Activated CD4-positive, CD25-positive, alpha-beta regulatory T cell treated with anti-CD3 and anti-CD28 coated beads, Interleukin-2, amount 50 U/mL, for 72 hours (primary cell): ENCODE measurements at places on chromosomes 16 and 17.
A peak's percentile ranks its signal among the peaks of the same experiment; 100 is the strongest.

GRCh38 chr16:24975428-24975889 lies 39.7 kb downstream of the ARHGAP17 start:
- DNase-seq: no peak

- no peak for DNase-seq
Measured at GRCh38 chr16:67641779-67642708, 2.9 kb upstream of the CARMIL2 start.

- peak; percentile 88 for DNase-seq
Measured at GRCh38 chr17:64145751-64146417, 15.9 kb upstream of the ERN1 start.

DNA sequence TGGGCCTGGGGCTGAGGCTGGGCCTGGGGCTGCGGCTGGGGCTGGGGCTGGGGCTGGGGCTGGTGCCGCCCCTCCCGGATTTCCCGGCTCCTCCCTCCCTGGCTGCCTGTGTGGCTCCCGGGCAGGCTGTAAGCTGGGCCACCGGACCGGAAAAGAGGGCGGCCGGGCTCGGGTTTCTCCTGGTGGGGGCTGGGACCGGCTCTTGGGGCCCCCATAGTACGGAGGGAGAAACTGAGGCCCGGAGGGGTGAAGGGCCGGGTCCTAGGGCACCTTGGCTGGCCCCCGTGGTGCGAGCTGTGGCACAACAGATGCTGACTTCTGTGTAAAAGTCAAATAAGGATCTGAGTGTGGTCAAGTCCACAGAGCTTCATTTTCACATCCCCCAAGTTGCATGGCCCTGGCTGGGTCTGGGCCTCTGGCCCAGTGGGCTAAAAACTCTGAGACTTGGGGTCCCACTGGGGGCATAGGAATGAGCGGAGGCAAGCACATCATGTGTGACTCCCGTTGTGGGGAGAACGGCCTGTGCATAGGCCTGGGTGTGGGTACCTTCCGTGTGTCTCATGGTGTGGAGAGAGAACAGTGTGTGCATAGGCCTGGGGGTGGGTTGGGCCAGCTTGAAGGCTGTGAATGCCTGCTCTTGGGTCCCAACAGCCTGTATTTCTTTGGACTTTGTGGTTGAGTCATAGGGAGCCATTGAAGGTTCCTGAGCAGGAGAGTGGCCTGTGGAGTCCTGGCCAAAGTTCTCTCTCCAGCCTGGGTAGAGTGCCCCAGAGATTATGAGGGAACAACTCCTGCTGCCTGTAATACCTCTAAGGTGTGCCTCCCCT lies 123.9 kb upstream of the CIBAR2 start:
- DNase-seq: no peak

DNA sequence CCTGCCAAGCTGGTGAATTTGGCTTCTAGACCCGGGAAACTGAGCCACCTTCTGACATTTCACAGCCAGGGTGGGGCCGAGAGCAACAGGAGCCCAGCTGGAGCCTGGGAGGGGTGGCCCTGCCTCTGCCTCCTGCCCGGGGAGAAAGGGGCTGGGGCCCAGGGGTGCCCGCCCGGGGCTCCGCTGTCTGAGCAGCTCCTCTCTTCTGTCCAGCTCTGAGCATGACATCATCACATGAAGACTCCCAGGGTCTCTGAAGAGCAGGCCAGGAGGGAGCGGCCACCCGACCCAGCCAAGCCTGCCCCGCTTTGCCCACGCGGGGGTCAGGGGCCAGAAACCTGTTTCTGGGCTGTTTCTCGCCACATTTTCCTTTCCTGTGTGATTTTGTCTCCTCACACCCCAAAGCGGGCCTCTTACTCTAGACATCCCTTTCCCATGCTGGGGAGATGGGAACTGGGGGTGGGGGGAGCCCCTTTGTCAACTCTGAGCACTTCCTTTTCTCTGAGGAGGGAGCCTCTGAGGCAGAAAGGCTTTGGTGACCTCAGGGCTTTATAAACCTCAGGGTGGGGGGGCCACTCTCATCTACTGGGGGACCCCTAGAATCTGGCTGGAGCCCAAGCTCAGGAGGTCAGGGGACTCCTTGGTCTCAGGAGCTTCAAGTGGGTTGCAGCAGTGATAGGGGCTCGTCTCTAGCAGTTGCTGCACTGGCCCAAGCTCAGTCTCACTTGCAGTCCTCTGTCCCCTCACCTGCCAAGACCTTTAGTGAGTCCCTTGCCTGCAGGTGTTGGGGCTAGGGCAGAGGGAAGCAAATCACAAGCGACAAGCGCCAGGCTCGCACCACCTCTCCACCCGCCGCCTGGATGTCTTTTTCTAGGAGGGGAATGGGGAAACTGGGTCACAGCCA lies 7.6 kb downstream of the UBALD2 start:
- no peak for DNase-seq

DNA sequence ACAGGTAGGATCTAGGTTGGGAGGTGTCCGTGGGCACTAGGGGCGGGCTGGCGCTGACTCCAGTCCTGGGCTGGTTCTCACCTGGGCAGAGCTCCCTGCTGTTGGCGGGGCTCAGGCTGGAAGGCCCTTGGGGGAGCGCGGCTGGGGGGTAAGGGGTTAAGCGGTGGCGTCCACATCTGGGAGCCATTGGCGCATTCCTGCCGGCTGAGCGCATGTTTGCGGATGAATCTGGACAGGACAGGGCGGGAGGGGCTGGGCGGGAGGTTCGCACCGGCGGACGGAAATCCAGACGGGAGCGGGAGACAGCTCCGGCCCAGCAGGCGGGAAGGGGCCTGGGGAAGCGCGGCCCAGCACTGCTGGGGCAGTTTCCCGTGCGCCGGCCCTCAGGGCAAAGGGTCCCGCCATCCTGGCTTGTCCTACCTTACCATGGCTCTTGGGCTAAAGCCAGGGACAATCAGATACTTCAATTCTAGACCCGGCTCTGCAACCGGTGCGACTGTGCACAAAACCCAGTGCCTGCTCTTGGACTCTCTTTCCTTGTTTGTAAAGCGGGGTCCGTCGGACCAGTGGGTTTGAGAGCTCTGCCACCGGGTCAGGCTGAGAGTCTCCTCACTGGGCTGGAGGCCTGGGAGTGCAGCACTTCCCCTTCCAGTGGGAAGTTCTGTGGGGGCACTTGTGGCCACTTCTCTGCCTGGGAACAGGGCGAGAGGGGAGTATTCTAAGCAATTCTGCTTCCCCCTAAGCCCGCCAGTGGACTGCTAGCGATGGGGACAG lies 7.8 kb downstream of the RARA start:
- no peak for DNase-seq

- DNase-seq: no peak
Measured at GRCh38 chr17:9533441-9533840, 42.2 kb downstream of the STX8 start.

DNA sequence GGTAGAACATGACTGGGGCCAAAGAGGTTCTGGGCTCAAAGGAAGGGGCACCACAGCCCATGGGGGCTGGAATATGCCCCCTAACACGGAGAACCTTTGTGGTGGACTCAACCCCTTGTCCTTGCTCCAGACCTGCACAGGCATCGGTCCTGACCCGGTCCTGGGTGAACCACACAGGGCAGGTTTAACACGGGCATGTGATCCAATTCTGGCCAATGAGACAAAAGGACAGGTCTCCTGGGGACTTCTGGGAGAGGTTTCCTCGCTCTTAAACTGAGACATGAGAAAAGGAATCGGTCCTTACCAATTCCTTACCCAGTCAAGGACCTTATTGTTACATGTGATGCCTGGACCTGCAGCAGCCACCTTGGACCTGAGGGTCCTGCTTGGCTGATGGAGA lies 3.7 kb downstream of the DOC2B start:
- no peak for DNase-seq

DNA sequence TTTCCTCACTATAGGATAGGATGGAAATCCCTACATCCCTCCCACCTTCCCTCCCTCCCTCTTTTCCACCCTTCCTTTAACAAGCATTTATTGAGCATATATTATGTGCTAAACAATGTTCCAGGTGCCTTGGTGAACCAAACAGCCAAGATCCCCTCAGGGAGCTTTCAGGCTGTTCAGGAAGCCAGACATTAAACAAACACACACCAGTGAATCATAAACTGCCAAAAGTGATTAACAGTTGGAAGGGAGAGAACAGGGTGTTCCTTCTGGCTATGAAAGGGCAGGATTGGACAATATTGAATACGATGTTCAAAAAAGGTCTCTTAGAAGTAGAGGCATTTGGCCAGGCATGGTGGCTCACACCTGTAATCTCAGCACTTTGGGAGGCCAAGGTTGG lies 22.8 kb upstream of the CNEP1R1 start:
- DNase-seq: no peak

- DNase-seq: no peak
Measured at GRCh38 chr17:33373273-33373672, 80.2 kb upstream of the ASIC2 start.

DNA sequence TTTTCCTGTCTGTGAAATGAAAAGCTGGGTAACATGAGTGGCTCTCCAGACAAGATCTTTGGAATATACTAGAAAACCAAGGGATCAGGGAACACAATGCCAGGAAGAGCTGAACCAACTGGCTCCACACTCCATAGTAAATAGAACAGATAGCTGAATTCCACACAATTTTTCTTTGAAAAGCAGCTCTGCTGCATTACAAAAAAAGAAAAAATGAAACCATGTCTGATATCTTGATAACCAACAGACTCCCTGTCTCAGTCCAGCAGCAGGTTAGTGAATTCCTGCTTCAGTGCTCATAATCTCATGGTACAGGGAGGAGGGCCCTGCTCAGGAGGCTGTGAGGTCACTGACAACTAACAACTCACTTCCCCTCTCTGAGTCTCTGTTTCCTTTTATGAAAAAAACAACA lies 97.1 kb downstream of the CDH11 start:
- no peak for DNase-seq

DNA sequence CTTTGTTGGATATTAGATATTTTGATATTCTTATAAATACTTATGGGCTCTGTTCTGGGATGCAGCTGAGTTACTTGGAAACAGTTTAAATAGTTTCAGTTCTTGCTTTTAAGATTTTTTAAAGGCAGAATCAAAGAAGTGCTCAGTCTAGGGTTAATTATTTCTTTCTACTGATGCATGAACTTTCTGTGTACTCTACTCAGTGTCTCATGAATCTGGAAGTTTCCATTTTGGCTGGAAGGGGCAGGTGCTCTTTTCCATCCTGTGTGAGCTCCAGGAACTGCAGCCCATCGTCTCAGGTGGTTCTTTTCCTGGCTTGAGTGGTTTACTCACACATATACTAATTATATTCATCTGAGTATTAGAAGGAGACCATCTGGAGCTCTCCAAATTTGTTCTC lies 61.1 kb upstream of the CPHXL start:
- DNase-seq: no peak

GRCh38 chr17:45992175-45992574 lies 6.9 kb upstream of the STH start:
- no peak for DNase-seq

GRCh38 chr16:83606486-83607030 lies 201.2 kb upstream of the HSBP1 start:
- DNase-seq: no peak

DNA sequence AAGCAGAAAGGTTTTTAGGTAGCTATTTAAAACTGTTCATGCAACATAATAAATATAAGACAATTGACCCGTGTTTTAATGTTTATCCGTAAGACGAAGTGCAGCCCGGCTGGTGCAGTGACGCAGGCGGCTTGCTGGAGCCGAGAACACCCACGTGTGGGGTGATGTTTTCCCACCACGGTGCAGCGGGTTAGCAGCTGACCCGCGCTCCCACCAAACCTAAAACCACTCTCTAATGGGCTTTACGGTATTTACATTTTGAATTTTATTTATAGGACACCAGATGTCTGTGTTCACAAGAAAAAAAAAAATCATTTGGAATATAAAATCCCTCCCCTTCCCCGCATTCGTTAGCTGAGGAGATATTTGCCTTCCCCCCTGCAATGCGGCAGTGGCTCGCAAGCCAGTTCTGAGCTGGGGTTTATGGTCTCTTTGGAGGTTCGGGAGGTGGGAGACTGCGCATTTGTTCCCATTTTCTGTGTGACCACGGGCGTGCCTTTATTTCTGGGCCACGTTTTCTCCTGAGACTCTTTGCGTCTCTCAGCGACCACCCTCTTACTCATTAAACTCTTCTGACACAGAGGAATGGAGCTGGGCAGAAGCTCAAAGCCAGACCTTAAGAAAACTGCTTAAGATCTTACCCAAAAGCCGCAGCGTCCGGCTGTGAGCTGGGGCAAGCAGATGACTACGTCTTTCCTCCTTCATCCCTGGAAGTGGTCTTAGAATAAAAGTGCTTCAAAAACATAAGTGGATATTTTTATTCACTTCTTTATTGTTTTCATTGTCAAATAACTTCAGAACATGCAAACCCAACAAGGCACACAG lies 301.1 kb downstream of the IRF8 start:
- no peak for DNase-seq

DNA sequence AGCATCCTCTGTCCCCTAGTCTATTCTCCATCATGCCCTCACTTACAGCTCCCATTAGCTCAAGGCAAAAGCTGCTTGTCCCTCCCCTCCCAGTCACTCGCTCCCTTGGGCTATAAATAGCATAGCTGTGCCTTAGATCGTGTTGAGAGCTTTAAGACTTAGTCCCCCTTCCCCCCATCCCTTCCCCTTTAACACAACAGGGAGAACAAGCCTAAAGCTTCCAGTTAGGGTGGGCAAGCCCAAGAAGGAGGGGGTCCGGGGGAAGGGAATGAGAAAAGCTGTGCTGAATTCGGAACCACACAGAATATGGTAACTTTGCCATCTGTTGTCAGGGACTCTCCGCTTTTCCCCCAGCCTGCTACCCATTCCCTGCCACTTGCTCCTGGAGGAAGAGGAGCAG lies 4.9 kb upstream of the HIGD1B start:
- no peak for DNase-seq

GRCh38 chr17:42067371-42068091 lies 17.1 kb upstream of the C17orf113 start:
- DNase-seq: peak; percentile 81

- DNase-seq: no peak
Measured at GRCh38 chr17:44864831-44865230, 17.1 kb downstream of the HIGD1B start.

DNA sequence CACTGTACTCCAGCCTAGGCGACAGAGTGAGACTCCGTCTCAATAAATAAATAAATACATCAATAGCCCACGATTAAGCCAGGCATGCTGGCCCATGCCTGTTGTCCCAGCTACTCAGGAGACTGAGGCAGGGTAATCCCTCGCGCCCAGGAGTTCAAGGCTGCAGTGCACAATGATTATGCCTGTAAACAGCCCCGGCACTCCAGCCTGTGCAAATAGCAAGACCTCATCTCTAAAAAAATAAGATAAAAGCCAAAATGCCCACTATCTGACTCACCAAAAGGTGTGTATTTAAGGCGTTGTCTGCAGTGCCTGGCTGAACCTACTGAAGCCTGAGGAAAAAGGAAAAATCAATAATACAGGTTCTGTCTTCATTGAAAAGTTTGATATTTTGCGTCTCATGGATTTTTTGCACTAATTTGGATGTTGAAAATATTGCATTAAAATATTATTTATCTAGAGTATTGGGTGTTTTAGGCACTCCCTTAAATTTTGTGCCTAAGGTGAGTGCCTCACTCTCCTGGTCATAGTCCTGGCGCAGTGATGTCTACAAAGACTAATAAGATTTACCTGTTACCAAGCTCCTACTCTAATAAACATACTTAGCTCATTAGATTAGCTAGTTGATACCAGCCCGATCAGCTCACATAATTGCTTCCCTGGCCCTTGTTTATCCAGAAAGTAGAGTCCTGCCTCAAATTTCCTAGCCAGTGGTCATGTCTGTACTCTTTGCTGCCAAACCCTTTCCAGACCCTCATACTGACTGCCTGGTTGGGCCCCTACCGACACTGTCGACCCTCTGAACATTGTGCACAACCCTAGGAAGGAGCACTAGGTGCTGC lies 24.7 kb upstream of the TOB1 start:
- DNase-seq: no peak

- DNase-seq: peak; percentile 60
Measured at GRCh38 chr17:80605326-80606066, 60.9 kb downstream of the RPTOR start.
